ENCODE measurements at places on chromosomes 7 and 10. TPM values are rescaled to one million over a fixed set of nuclear protein-coding genes. Genes with fewer than 3 reads are reported as not detected.

The OR2A1 gene
- not detected for total RNA-seq

The NCAPG2 gene
- 12.4 TPM for total RNA-seq

The WEE2 gene
- not detected for total RNA-seq

The TAC1 gene
- total RNA-seq = not detected

The NODAL gene
- not detected for total RNA-seq

The PRSS37 gene
- total RNA-seq = not detected

The AOAH gene
- not detected for total RNA-seq

The CALN1 gene
- total RNA-seq = 0.17 TPM

The VTI1A gene
- 28.0 TPM for total RNA-seq

The NKX1-2 gene
- not detected for total RNA-seq

The ATE1 gene
- 52.7 TPM for total RNA-seq

The AFAP1L2 gene
- total RNA-seq = 27.7 TPM

The SFR1 gene
- 10.0 TPM for total RNA-seq

The GIMAP6 gene
- 262 TPM for total RNA-seq

The ASAH2 gene
- under 0.01 TPM for total RNA-seq

The C10orf143 gene
- total RNA-seq = 0.14 TPM

The OR6V1 gene
- not detected for total RNA-seq

The TRPV6 gene
- total RNA-seq = not detected

The NAPEPLD gene
- total RNA-seq = 6.4 TPM

The PRXL2A gene
- 343 TPM for total RNA-seq

The MPP7 gene
- 6.8 TPM for total RNA-seq

The SFTPA2 gene
- not detected for total RNA-seq

The CYP3A4 gene
- not detected for total RNA-seq

The KCNIP2 gene
- total RNA-seq = not detected

The MYOF gene
- 467 TPM for total RNA-seq

The PSD gene
- 0.34 TPM for total RNA-seq

The CPSF4 gene
- total RNA-seq = 24.7 TPM

The ANKRD30A gene
- total RNA-seq = not detected

The HSPA12A gene
- total RNA-seq = 0.68 TPM

The BRI3 gene
- 36.1 TPM for total RNA-seq

The TMEM130 gene
- total RNA-seq = not detected

The PRKCQ gene
- 0.17 TPM for total RNA-seq

The SFMBT2 gene
- total RNA-seq = 2.2 TPM

The KCND2 gene
- 0.17 TPM for total RNA-seq

The NEUROD6 gene
- not detected for total RNA-seq

The SPDYE9 gene
- total RNA-seq = not detected

The TFPI2 gene
- total RNA-seq = 152 TPM

The PPP1R3C gene
- 0.51 TPM for total RNA-seq

The PTPRZ1 gene
- total RNA-seq = under 0.01 TPM
